ENCODE measurements at places on chromosomes 4 and X.

DNA sequence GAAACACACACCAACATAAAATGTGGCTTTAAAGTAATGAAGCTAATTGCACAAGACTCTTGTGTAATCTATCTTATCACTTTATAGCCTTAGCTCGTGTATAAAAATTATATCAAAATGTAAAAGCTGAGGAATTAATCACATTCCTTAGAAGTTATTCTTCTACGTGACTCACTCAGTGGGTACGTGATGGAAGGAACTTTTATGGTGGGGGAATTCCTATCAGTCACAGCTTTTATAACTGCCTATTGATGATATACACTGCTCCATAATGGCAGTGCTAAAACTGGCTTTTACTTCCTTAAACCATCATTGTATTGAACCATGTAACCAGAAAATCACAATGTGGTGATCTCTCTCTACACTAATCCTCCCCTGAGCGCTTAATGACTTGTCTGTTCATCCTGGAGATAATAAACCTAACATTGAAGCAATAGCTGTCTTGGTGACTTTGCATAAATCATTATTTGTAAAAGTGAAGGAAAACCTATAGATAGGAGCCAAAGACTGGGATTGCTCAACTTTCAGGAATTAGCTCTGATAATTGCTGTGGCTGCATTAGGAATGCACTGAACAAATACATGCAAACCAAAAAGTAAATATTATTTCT is 276.7 kb downstream of the GBA3 start:
- DNase-seq = no peak

DNA sequence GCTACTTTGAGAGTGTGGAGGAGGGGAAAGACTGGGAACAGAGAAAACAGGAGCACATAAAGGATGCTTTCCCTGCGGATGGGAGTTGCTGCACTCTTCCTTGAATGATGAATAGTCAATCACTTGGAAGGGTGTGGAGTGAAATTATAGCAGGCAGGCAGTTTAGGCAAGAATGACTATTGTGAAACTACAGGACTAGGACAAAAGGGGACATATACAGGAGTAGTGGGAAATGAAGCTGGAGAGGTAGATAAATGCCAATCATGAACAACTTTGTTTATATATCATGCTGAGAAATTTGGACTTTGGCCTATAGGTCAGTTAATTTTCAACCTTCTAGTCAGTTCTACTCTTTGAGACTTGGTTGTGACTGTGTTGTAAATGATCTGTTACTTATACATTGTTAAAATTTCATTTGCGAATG is 76.9 kb downstream of the PAQR3 start:
- DNase-seq = no peak

GRCh38 chrX:139475432-139475831 is 55.1 kb upstream of the F9 start:
- DNase-seq = no peak

- DNase-seq = no peak
Measured at GRCh38 chr4:44415251-44415650, 33.4 kb downstream of the KCTD8 start.

GRCh38 chrX:50963842-50964241 is 53.3 kb downstream of the BMP15 start:
- DNase-seq = no peak

DNA sequence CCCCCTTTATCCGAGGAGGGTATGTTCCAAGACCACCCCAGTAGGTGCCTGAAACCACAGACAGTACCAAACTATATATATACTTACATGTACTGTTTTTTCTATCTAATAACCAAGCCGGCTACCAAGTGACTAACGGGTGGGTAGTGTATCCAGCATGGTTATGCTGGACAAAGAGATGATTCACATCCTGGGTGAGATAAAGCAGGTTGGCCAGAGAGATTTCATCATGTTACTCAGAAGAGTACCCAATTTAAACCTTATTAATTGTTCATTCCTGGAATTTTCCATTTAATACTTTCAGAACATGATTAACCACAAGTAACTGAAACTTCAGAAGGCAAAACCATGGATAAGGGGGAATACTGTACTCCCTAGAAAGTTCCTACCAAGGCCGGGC is 46.5 kb downstream of the RFC1 start:
- no peak for DNase-seq
